ENCODE measurements at places on chromosomes 12 and 14.

DNA sequence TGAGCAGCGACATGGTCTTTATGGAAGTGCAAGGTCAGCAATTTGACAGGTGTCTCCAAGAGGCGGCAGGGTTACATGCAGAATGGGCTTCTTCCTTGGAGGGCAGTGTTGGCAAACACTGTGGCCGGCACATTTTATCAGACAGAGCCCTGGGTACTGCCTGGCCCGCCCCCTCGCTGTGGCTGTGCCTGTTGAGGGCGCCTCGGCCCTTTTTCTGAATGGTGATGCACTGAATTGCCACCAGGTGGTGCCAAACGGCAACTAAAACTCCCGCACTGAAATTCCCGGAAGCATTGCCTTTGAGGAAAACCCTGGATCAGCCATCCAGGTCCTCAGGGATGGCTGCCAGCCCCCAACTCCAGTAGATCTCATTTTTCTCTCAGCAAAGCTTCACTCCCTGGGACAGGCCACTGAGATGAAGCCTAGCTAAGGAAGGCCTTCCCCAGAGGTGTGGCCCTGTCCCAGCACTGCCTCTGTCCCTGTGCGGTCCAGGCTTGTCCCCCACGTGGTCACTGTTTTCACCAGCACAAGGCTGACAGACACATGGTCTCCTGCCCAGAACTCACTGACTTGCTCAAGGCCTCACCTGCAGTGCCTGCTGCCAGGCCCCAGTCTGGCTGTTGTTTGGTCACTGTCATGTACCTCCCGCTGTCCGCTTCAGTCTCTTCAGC, 73.6 kb downstream of the TESC start:
- peak; percentile 65 for DNase-seq

- DNase-seq = no peak
These were observed 114.3 kb downstream of the KSR2 start for GRCh38 chr12:117854339-117855012.

- DNase-seq = no peak
These were observed 52.7 kb downstream of the NFKBIA start for GRCh38 chr14:35351897-35352273.

DNA sequence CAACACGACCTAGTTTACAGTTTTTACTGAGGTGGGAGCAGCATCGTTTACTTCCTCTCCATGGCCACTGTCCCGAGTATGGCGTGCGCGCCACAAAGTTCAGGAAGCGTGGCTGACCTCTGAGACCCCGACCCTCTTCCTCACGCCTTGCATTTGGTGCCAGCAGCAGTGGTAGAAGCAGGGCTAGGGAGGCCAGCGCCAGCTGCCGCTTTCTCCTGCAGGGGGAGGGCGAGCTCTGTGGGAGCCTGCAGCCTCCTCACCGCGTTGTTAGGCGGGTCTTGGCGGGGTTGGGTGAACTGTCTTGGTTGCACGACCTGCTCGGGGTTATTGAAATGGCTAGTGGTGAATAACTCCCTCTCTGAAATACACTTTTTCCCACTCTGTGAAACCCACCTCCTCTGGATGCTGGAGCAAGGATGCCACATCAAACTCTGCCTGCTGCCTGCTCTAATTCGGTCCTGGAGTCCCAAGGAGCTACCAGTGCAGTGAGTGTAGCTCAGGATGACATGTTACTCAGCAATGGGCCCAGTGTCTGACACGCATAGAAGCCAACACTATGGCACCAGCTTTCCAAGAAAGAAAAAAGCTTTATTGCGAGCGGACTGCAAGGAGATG, 22.3 kb upstream of the TDRD9 start:
- DNase-seq = no peak

- no peak for DNase-seq
These were observed 133.8 kb upstream of the CPM start for GRCh38 chr12:69066492-69067373.

GRCh38 chr14:101600336-101600890, 39.1 kb downstream of the DIO3 start:
- no peak for DNase-seq

DNA sequence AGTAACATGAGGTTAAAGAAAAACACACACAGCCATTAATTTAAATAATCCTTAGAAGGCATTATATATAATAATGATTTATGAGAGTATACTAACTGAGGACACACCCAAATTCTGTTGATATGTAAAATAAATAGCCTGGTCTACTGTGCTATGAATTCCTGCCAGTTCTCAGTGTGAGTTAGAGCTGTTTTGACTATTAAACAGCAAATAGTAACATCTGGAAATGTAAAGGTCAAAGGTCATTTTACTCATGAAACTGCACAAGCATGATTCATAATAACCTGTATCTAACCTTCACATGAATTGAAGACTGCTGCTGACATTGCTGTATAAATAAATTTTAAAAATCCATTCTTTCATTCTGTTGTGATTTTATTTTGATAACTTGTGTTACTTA, 966.7 kb downstream of the SLC6A15 start:
- peak; percentile 72 for DNase-seq

- DNase-seq = no peak
These were observed 262.5 kb upstream of the TMEM132C start for GRCh38 chr12:128004383-128004938.

GRCh38 chr12:104669851-104670337, 213.1 kb downstream of the CHST11 start:
- peak; percentile 68 for DNase-seq

GRCh38 chr12:64083285-64084210, 138.5 kb downstream of the KICS2 start:
- peak; percentile 96 for DNase-seq

DNA sequence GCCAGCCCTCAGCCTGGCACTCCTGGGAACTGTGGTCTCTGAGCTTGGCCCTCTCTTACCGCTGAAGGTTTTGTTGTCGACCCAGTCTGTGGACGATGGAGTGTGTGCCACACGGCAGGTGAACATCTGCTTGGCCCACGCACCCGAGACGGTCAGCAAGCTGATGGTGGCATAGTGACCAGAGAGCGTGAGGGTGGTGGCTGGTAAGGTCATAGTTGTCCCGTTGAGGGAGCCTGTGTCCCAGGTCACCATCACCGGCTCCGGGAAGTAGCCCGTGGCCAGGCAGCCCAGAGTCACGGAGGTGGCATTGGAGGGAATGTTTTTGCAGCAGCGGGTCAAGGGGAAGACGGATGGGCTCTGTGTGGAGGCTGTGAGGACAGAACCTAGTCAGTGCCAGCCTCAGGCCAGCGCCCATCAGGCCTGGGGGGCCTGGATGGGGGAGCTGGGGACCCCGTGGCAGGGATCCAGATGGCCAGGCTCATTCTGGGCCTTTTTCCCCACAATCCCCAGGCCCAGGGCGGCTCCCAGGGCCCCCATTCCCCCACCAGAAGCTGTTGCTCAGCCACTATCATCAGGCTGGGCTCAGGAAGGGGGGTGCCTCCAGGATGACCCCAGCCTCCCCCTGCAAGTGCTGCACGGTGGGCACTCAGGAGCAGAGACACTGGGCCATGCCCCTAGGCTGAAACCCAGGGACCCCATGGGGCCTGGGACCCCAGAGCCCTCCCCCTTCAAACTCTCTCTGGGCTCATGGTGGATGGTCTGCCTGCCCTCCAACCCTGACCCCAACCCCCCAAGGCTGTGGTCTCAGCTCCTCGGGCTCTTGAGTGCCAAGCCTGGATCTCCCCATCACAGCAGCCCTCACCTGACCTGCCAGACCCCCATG, 75.2 kb downstream of the TMEM121 start:
- no peak for DNase-seq

GRCh38 chr14:96167224-96168148, 37.2 kb upstream of the BDKRB2 start:
- DNase-seq = peak; percentile 56

DNA sequence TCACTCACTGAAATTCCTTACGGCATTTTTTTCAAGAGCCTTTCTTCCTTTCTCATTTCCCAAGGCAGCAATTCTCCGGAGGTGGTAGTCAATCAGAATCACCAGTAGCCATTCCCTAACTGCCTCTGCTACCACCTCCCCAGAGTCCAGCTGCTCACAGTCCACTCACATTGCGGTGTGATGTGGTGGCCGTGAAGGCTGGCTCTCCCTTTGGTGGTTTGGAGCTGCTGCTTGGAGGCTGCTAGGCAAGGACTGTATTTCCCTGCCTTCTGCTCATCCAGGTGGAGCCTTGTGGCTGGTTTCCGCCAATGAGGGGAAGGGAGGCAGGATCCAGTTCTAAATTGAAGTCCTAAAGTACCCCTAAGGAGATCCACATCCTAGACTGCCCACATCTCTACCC, 222.0 kb downstream of the ANO2 start:
- no peak for DNase-seq

DNA sequence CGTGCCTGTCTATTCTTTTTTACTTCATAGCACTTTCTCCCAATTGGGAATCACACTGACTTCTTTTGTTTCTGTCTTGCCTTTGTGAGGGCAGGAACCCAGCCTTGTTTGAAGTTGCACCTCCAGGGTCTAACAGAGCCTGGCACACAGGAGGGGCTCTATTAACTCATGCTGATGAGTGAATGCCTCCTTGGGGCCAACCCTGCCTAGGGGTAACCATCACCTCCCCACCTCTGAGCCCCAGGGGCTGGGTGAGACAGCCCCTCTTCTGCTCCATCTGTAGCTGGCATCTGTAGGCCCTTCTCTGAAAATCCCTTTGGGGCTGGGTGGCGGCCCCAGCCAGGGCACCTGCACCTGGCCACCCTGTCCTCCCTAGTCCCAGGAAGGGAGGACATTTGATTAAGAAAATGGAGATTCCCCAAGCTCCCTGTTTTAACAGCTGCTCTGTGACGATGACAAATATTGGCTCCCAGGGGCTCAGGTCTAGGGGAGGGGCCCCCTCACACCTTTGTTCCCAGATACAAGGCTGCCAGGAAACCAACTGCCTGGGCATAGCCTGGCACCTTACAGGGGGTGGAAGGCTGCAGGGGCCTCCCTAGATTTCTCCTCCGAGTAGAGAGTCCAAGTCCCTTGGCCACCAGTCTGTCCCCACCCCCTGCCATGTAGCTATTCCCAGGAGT, 11.8 kb downstream of the TAMALIN start:
- no peak for DNase-seq

DNA sequence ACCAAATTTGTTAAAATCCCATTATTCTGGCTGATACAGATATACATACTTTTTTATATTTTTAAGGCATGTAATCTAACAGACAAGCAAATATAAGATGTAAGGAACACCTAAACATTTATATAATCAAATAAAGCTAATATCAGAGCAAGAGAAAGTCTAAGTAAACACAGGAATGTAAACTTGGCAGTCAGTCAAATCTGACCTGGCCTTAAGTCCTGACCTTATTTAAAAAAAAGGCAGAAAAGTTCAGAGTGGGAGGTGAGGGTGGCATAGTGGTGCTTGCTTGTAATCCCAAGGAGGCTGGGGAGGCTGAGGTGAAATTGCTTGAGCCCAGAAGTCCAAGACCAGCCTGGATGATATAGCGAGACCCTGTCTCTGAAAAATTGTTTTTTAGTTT, 152.6 kb downstream of the DERA start:
- DNase-seq = peak; percentile 8

GRCh38 chr14:49931523-49931922, 38.6 kb downstream of the ARF6 start:
- no peak for DNase-seq

- peak; percentile 38 for DNase-seq
These were observed 29.3 kb upstream of the ATF1 start for GRCh38 chr12:50734409-50735263.

DNA sequence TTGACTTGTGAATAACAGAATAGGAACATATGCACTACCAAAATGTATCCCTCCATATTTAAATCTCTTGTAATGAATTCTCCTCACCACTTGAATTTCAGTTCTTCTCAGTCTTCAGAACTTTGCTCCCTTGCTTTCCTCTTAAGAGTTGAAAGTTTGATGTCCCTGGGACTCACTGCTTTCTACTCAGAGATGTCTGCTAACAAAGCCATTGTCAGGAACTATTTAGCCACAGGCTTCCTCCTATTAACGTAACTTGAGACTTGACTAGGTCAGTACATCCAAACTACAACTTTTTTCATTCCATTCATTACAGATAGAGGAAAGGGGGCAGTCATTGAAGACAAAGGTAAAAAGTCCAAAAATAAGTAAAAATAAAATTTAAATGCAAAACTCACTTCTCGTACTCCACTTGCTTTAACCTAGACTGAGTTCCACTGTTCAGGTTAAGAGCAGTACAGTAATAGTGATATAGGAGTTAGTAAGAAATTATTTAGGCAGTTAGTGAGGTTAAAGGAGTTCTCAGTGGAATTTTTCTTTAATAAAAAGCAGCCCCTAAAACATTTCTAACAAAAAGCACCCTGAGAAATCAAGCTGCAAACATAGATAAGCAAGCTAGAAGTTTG, 364.2 kb downstream of the SOX5 start:
- DNase-seq = no peak

- no peak for DNase-seq
These were observed 1.1 kb upstream of the SDSL start for GRCh38 chr12:113420996-113421595.

DNA sequence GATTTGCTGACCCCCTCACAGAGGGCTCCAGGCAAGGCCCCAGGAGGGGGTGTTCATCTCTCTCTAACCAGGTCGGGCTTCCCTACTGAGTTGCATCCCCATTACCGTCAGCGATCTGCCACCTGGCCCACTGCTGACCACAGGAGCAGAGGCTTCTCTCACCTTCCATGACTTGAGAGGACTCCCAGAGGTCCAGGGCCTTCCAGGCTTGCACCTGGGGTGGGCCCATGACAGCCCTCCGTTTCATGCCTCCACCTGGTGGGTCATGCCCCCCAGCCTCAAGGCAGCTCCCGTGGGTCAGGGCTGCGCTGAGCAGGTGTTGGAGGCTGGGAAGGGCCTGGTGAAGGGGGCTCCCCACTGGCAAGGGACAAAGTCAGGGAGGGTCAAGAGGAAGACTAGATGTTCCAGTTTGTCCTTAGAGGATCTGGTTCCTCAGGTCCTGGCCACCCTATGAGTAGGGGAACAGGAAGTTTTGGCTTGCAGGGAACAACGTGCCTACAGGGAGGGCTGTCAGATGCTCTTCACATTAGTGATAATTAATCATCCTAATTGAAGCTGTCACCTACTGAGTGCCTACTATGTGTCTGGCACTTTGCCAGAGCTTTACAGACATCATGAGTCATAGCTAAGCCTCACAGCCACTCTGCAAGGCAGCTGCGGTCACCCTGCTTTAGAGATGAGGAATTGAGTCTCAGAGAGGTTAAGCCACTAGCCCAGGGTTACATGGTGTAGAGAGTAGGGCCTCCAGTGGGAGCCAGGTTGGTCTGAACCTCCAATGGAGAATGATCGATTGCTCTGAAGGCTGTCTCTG, 13.8 kb downstream of the NFKBIA start:
- peak; percentile 37 for DNase-seq

- no peak for DNase-seq
These were observed 3.7 kb downstream of the PSMB11 start for GRCh38 chr14:23045419-23046357.

GRCh38 chr14:76413962-76414600, 38.1 kb downstream of the ESRRB start:
- DNase-seq = no peak

GRCh38 chr14:39568809-39569538, 136.7 kb upstream of the FBXO33 start:
- DNase-seq = no peak

- DNase-seq = no peak
These were observed 37.7 kb downstream of the RASAL1 start for GRCh38 chr12:113097716-113098440.

GRCh38 chr14:75030147-75030546, 21.1 kb downstream of the MLH3 start:
- no peak for DNase-seq
